A549 treated with CORT108297 at 1 μM for 4 hours (cell line): ENCODE measurements at places on chromosomes 11 and 22. TPM values are rescaled to one million over a fixed set of nuclear protein-coding genes. Genes with fewer than 3 reads are reported as not detected.

KCNA4 gene
- not detected in 5 replicates for total RNA-seq

ADORA2A gene
- 0.59 to 1.0 TPM (median 0.89 TPM) in 5 replicates for total RNA-seq

ABCC8 gene
- 1.5 to 2.3 TPM (median 1.8 TPM) in 5 replicates for total RNA-seq

TEX12 gene
- total RNA-seq: 0.17 TPM in 1 of 5 replicates, not detected in the others

LRRN4CL gene
- 0.04 to 0.21 TPM (median 0.05 TPM) in 4 of 5 replicates, not detected in the other for total RNA-seq

TMEM86A gene
- 0.21 to 0.62 TPM (median 0.41 TPM) in 5 replicates for total RNA-seq
